ENCODE measurements at places on chromosomes 12 and 14.

- no peak for DNase-seq
These were observed 27.7 kb downstream of the PPP4R3A start for GRCh38 chr14:91482263-91483013.

DNA sequence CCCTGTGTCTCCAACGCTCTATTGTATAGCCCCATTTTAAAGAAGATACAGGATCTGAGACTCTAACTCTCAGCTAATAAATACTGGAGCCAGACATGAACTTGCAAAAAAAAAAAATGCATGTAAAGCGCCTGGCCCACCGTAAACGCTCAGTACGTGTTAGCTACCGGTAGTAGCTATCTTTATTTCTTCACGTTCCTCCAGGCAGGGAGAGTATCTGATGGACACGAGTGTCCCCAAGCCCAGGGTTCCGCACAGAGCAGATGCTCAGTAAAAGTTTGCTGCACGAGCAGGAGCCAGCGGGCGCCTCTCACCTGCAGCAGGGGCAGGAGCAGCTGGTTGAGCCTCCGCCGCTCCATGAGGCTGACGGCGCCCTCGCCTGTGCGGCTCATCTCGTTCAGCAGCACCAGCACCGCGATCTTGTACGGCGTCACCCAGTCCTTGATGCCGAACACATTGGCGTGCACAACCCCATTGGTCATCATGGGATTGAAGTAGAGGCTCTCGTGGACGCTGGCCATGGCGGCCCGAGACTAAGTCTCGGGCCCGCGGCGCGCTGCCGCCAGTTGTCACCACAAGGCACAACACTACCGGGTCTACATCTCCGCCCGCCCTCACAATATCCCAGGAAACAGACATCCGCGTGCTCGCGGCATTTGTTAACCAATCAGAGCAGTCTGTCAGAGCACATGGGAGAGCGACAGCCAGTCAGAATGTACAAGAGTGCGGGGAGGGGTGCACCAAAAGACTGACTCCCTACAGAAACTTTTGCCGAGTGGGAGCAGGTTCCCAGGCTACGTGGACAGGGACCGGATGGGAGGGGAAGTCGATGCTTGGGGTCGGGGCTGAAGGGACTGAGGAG is at the start of gene ANAPC5:
TSS of gene ANAPC5 (minus strand) at position 592 of the 862 bp plus-strand sequence. CDS start at position 521, 71 bp downstream.
- peak; percentile 95 for DNase-seq

- no peak for DNase-seq
These were observed 1.0 kb upstream of the KDM2B start for GRCh38 chr12:121581686-121582429.

GRCh38 chr12:117127933-117128823 is 29.0 kb upstream of the TESC start:
- no peak for DNase-seq

GRCh38 chr14:27372771-27373170 is 774.9 kb upstream of the NOVA1 start:
- DNase-seq: no peak

GRCh38 chr14:69247676-69248440 is 12.1 kb upstream of the GALNT16 start:
- no peak for DNase-seq

GRCh38 chr12:19842116-19842515 is 402.8 kb downstream of the AEBP2 start:
- no peak for DNase-seq

- DNase-seq: peak; percentile 70
These were observed 2.9 kb downstream of the RDH12 start for GRCh38 chr14:67704484-67705089.

- DNase-seq: no peak
These were observed 31.2 kb downstream of the CREBL2 start for GRCh38 chr12:12642916-12643315.

GRCh38 chr12:43325786-43326185 is 226.2 kb downstream of the ADAMTS20 start:
- DNase-seq: no peak

GRCh38 chr12:6547987-6548386 is 7.9 kb downstream of the IFFO1 start:
- DNase-seq: no peak

GRCh38 chr12:6964605-6965025 is 5.8 kb downstream of the PHB2 start:
- DNase-seq: no peak

DNA sequence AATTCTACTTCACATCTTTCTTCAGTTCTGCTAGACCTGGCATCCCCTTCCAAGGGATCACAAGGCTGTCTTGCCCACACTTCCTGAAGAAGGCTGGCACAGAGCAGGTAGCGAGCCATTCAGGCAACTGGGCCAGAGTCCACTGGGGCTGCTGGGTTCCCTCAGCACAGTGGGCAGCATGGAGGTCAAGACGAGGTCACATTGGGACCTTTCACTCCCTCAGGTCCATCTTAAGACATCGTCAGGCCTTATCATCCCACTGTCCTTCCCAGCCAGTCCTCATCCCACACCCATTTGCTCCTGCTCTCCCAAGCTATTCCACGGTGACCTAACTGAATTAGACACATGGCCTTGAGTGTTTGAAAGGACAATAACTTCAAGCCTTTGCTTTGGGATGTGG is 143.1 kb upstream of the HIF1A start:
- no peak for DNase-seq

DNA sequence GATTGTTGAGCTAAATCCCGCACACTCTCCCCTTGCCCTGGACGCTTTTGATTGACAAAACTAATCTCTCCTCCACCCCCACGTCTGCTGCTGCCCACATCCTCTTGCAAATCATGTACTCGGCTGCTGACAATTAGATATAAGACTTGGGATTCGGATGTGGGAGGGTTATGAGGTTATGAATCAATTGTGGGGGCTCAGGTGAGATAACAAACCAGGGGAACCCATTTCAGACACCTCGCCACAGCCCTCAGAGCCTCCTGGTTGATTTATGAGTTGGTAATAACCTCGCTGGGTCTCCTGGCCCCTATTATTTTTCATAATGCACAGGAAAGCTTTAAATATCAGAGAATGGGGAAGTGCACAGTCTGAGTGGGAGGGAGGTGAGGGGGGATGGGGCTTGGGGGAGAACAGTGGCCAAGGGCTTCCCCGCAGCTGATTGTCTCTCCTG is 449.9 kb downstream of the DPF3 start:
- DNase-seq: no peak

- DNase-seq: no peak
These were observed 37.8 kb upstream of the DDHD1 start for GRCh38 chr14:53190938-53191337.

All from CD4-positive, alpha-beta T cell treated with Interferon alpha-2 for 1 hour (primary cell).